ENCODE measurements at places on chromosomes 16 and 17.
A peak's percentile ranks its signal among the peaks of the same experiment; 100 is the strongest.

DNA sequence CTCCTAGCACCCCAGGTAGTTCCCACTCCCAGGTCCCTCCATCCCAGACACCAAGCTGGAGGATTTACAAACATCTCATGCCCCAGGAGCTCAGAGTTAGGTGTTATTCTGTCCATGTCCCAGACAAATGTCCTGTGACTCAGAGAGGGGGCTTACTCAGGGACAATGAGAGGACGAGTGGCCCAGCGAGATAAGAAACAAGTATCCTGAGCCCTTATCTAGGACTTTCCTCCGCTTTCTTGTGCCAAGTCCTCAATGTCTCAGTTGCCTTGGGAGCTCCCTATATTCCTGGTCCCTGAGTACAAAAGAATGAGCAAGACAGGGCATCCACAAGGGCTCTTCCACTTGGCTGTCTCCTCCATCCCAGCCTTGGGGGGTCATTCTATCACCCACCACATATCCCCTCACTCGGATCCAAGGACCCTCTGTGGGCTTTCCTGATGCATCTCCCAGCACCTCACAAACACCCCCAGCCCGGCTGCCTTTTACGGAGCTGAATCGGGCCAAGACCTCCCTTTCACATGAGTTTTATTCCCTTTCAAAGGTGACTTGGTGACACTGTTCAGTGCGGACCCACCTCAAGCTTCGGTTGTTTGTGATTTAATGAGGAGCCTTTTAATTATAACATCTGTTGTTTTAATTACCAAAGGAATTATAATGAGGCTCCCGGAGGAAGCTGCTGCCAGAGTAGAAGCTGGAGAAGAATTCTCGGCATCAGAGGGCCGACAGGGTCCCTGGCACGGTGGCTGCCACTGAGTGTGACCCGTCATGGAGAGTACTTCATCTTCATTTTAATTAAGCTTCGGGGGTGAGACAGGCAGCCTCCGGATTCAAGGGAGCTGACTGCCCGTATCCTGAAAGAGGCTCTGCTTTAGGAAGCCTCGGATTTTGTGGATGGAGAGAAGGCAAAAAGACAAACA, 121.5 kb downstream of the WSCD1 start:
- no peak for DNase-seq

DNA sequence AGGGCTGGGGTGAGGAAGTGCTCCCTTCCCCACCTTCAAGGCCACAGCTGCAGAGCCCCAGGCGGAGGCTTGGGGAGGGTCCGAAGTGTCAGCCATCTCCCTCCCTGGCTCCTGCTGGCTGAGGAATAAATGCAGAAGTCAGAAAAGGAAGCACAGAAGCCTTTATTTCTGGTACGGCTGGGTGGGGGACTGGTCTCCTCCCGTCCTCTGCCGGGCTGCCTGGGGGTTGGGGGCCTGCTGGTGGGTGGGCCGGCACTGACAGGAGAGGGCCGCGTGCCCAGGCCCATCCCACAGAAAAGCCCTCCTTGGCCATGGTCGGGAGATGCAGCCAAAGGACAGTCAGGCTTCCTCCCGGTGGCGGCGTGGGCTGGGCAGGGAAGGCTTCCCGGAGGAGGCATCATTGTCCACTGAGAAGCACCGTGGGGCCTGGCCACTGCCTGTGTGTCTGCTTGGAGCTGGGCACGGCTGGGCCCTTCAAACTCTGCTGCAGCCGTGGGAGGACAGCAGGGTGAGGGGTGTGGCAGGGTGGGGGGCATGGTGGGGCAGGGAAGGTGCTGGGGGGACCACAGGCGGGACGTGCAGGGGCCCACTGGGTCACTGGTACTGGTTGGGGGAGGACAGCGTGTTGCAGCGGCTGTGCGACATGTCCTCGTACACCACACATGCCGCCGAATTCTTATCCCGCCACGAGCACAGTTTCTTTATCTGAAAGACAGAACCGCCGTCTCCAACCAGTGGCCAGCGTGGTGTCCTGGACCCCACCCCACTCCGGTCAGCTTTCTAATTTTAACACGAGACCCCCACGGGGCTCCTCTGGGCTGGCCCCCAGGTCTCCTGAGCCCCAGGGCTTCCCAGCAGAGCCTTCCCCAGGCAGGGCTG, 2.4 kb downstream of the CD7 start:
- no peak for DNase-seq

DNA sequence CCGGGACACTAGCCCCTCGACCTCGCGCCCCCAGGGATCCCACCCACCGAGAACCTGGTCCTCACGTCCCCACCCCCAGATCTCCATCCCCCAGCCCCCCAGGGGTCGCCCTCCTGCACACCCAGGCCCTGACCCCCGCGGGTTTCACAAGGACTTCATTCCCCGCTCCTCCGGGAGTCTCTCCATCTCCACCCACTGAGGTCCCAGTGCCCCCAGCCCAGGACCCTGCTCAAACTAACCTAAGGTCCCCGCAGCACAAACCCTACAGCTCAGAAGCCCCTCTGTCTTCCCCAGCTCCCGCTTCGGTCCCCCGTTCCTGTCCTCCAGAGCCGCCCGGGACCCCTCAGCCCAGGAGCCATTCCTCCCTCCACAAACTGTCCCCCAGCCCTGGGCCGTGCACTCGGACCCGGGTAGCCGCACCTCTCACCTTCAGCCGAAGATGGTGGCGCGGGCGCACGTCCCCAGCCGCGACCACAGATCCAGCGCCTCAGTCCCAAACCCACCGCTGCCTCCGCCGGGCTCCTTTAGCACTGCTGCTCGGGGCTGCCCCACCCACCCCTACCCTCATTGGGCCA, at the start of gene MYH10:
TSS of gene MYH10 (minus strand) at position 499 of the 575 bp plus-strand sequence. CDS start 7,479 bp downstream, outside the sequence.
- no peak for DNase-seq

DNA sequence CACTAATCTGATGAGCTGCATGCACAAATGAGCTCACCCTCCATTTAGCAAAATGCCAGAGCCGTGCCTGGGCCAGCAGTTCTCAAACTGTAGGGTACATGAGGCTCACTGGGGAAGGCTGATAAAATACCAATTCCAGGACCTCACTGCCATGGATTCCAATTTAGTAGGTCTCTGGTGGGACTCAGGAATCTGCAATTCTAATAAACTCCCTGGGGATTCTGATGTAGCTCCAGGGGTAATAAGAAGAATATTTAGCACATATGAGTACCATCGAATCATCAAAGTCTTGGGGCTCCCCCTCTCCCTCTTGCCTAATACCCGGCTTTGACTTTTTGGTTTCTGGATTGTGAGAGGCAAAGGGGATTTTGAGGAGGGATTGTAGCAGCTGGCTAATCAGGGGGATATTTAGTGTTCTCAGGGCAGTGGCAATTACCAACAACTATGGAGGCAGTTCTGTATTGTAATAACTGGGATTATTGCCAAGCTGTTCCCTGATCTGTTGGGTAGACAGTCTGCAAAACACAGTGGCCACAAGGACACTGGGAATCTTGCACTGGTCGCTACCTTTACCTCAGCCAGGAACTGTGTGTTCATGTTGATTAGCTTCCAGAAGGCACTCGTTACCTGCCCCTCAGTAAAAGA, 140.4 kb downstream of the SHISA9 start:
- no peak for DNase-seq

DNA sequence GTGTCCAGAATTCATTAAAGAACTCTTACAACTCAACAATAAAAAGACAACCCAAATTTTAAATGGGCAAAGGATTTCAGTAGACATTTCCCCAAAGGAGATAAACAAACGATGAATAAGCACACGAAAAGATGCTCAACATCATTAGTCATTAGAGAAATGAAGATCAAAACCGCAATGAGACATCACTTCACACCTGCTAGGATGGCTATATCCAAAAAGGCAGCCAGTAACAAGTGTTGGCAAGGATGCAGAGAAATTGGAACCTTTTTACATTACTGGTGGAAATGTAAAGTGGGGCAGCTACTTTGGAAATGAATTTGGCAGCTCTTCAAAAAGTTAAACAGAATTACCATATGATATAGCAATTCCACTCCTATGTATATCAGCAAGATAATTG, 42.0 kb downstream of the PITPNM3 start:
- no peak for DNase-seq

- no peak for DNase-seq
Measured at GRCh38 chr17:15659663-15660062, 24.4 kb downstream of the TRIM16 start.

GRCh38 chr16:30434852-30435251, 5.0 kb upstream of the DCTPP1 start:
- peak; percentile 80 for DNase-seq

DNA sequence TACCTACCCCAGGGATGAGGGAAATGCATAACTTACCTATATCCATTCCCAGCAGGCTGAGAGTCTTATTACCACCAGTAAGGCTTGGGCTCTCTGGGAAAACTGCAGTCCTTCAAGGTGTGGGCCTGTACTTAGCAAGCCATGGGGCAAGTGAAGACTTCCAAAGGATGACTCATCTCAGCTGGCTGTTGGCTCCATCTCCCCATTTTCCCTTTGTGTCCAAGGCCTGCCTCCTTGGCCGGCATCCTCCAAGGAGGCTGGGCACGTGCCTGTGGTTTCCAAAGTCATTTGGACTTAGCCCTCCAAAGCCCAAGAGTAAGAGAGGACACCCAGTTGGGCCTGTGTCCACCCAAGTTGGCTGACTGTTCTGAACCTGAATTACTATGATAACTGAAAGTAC, 89.8 kb downstream of the TMEM100 start:
- DNase-seq = no peak

DNA sequence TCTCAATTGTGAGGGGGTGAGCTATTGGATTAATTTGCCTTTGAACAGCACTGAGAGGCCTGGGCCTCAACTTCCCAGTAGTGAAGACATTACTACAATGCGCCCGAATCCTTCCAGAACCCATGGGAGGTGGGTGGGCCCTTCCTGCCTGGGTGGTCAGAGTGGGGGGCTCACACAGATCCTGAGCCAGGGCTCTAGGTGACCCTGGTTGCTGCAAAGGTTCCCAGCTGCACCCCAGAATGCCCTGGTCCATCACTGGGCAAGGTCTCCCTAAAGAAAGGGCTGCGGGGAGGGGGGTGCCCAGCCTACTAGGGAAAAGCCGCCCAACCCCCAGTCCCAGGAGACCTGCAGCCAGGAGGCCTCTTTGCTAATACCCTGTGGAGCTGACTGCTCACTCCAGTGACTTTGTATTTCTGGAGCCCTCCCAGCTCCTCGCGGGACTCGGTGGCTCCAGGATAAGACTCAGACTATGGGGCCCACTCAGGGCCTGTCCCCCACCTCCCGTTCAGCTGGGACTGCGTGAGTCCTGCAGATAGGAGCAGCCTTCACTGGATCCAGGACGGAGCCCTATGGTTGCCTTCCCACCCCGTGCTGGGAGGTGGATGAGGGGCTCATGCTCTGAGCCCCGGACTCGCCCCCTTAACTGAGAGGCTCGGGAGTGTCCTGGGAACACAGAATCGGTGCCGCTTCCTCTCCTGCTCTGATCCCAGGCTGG, 40.2 kb downstream of the SLC7A5 start:
- no peak for DNase-seq

- DNase-seq = peak; percentile 42
Measured at GRCh38 chr16:79601092-79601930, 774 bp upstream of the MAF start.

GRCh38 chr16:66131895-66132294, 234.6 kb upstream of the CDH5 start:
- no peak for DNase-seq

DNA sequence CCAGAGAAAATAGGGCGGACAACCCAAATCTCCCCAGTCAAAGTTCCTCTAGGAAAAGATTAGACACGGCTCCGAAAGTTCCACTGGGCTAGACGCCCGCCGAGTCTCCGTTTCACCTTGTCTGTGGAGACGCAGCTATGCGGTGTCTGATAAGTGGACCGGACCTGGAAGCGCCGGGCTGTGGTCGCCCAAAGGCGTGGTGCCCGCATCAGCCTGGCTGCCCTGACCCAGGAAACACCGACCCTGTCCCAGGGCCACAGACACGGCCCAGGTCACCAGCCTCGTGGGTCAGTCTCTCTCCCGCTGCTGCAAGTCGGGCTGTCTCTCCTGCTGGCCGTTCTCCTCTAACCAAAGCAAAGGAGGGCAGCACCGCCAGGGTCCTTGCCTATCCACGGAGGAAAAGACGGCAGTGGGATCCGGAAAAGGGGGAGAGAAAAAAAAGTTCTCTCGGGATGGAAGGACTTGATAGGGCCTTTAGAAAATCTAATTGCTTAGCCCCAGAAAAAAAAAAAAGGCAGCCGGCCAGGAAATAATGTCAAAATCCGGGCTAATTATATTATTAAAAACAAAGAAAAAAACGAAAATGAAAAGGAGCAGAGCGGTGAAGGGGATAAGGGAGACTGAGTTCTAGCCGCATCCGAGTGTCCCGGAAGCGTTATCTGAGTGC, 13.9 kb upstream of the FOXF1 start:
- DNase-seq = no peak

DNA sequence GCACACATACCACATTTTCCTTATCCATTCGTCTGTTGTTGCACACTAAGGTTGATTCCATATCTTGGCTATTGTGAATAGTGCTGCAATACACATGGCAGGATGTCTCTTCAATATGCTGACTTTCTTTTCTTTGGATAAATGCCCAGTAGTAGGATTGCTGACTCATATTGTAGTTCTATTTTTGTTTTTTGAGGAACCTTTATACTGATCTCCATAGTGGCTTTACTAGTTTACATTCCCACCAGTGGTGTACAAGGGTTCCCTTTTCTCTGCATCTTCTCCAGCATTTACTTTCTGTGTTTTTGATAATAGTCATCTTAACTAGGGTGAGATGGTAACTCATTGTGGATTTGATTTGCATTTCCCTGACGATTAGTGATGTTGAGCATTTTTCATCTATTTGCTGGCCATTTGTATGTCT, 118.1 kb downstream of the STXBP4 start:
- no peak for DNase-seq

- DNase-seq = no peak
Measured at GRCh38 chr17:40022961-40023541, 7.8 kb downstream of the CSF3 start.

GRCh38 chr17:77307479-77308198, 166.9 kb downstream of the SEC14L1 start:
- no peak for DNase-seq

DNA sequence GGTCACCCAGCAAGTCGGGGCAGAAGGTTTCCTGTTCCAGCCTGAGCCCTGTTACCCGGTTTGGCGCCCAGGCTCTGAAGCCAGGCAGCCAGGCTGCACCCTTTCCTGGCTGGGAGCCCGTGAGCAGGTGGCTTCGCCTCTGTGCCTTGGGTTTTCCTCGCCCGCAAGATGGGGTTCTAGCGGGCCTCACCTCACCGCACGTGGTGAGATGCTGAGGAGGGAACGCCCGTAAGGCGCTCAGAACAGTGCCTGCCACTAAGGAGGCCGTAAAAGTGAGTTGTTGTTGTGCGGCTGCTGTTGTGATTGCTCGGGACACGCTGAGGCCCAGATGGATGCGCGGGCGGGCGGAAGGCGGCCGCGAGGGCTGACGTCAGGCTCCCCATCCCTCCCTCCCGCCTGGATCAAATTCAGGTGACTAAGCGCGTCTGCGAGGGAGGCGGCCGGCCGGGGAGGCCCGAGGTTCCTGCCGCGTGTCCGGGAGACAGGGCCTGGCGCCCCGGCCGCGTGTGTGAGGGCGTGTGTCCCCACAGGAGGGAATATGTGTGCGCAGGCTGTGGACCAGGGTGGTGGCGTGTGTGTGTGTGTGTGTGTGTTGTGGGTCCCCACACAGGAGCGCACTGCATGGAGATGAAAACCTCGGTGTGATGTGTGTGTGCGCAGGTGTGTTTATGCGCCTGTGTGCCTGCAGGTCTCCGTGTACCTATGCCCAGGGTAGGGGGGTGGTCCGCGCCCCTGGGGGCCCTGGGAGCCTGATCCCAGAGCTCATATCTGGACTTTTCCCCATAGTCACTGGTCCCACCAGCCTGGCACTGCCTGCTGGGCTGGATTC, 4.3 kb downstream of the CAMKK1 start:
- no peak for DNase-seq

Data from activated naive CD4-positive, alpha-beta T cell treated with Interleukin-2 at 50 U/mL for 16 hours (primary cell).